ENCODE measurements at places on chromosomes 1 and 21.

- DNase-seq = no peak
These were observed 813.6 kb upstream of the ADGRL2 start for GRCh38 chr1:80987106-80987505.

DNA sequence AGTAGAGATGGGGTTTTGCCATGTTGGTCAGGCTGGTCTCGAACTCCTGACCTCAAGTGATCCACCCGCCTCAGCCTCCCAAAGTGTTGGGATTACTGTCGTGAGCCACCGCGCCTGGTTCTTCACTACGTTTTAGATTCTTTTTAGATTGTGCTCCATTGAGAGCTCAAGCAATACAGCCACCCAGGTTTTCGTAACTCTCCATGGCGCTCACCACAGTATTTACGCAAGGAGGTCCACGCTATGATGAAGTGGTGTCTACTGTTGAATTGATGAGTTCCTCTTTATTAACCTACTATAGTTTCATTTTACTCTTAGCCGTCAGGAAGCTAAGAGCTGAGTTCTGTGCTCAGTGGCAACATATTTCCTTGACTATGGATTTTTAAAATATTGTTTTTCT lies 1.8 kb upstream of the KIF1B start:
- no peak for DNase-seq

- DNase-seq = no peak
These were observed 1.5 kb downstream of the TRIM62 start for GRCh38 chr1:33180226-33180910.

- no peak for DNase-seq
These were observed 957 bp downstream of the EPS15 start for GRCh38 chr1:51518033-51518585.

DNA sequence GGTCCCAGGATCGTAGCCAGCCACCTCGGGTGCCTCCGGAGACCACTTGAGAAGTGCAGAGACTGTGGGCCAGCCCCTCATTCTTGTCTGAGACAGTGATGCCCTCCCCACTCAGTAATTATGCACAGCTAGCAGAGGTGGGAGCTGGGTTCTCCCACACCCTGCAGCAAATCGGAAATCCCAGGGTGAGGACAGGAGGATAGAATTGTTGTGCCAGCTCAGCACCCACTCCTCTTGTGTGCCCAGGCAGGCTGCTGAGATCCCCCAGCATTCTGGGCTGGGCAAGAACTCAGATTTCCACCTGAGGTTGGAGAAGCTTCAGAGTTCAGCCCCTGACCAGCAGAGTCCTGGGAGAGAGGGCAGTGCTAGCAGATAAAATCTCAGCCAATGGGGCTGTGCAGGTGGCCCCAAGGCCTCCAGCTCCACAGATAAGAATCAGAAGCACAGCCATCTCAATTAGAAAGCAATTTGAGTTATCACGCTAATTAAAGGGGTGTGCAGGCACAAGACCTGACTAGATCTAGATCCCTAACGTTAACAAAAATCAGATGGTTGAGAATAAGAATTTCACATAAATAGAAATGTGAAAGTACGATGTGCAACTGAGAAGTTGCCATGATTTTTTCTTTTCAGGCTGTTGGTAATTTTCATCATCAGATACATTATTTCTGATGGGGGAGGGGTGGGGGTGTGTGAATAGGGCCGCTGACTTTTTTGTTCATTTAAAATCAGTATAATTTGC lies 45.5 kb upstream of the IRF2BP2 start:
- DNase-seq = no peak

- DNase-seq = no peak
These were observed 55.5 kb upstream of the DNAJC6 start for GRCh38 chr1:65253800-65254319.

DNA sequence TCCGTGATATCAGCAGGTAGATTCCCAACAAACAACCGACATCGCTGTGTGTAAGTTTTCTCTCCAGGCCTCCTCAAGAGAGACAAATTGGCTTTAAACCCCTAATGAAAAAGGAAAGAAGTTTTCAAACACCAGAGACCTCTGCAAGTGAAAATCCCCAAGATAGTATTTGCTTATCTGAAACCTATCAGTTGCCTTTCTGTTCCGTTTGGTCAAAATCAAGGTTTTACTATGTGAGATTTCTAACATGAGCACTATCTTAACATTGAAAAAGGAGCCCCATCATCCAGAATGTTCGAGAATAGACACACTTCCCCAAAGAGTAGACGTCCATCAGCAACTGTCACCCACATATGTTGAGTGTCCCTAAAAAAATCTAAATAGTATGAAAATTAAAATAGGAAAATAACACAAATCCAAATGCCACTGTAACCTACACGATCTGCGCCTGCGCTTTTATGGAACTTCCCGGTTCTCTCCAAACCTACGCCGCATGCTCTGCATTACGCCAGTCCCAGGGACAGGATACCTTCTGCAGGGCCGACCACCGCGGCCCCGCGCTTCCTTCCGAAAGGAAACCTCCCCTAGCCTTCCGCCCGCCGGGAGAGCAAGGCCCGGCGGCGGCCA lies 1.4 kb downstream of the SFPQ start:
- no peak for DNase-seq

All from brain pericyte (primary cell).